ENCODE measurements at places on chromosomes 3 and 15.

- DNase-seq, result no peak
Measured at GRCh38 chr3:184352149-184352785, 9.1 kb downstream of the CLCN2 start.

DNA sequence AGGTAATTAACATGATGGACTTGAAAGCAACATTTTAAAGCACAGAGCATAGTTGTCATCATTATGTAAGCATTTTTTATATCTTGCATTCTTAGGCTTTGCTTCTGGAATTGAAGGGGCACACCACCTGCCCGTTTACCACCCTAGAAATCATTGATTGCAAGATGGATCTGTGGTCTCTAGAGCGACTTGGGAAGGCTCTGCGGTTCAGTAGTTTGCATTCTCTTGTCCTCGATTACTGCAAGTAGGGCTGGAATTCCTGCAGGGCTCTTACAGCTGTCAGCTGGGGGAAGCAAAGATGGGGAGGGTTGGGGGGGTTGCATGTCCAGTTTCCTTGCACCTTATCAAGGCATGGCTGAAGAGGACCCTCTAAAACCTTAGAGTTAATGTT is 56.7 kb upstream of the RNF7 start:
- DNase-seq, result no peak

DNA sequence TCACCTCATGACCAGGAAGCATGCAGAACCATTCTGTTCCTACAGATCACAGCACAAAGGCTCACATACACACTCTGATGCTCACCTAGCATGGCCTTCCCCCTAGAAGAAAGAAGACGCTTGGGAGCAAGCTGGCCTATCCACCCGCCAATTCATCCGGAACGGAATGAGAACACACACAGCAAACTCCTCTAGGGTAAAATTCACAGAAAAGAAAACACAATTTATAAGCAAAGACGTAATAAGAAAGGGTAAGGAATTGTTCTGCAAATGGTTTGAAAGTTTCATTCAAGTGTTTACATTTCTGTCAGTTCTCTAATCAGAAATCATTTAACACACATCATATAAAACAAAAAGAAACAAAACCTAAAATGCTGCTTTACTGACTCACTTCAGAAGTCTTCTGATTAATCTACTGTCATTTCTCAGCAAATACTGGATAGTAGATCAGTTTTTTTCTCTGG is 218.1 kb downstream of the OSBPL10 start:
- DNase-seq, result no peak

DNA sequence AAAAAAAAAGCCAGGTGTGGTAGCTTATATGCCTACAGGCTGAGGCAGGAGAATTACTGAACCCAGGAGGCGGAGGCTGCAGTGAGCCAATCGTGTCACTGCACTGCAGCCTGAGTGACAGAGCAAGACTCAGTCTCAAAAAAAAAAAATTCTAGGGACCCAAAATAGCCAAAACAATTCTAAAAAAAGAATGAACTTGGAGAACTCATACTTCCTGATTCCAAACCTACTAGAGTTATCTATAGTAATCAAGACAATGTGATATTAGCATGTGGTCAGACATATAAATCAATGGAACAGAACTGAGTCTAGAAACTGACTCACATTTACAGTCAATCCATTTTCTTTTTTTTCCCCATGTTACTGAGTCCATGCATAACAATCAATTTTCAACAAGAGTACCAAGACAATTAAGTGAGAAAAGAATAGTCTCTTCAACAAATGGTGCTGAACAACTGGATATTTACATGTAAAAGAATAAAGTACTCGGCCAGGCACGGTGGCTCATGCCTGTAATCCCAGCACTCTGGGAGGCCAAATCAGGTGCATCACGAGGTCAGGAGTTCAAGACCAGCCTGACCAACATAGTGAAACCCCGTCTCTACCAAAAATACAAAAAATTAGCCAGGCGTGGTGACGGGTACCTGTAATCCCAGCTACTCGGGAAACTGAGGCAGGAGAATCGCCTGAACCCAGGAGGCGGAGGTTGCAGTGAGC is 11.9 kb downstream of the PRKAR2A start:
- DNase-seq, result no peak

- DNase-seq, result no peak
Measured at GRCh38 chr15:95448531-95449229, 881.8 kb upstream of the NR2F2 start.

- no peak for DNase-seq
Measured at GRCh38 chr3:124584552-124585391, 145.5 kb upstream of the UMPS start.

DNA sequence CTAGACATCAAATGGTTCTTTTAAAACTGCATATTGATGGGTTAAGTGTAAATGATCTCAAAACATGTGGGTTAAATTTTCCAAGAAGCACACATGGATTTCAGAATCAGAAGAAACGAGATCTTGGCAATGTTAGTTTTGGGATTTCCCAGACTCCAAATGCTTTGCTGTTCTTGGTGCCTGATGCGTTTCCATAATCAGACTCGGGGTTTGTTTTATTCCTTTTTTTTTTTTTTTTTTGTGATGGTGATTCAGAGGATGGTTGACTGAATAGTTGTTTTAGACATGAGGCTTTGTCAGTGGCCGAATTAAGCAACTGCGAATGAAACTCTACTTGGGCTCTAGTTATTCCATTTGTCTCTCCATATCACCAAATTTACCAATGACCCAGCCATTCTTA is 52.2 kb upstream of the FAM98B start:
- no peak for DNase-seq

GRCh38 chr15:41917767-41918430 is 24.0 kb upstream of the SPTBN5 start:
- DNase-seq, result peak; percentile 66

DNA sequence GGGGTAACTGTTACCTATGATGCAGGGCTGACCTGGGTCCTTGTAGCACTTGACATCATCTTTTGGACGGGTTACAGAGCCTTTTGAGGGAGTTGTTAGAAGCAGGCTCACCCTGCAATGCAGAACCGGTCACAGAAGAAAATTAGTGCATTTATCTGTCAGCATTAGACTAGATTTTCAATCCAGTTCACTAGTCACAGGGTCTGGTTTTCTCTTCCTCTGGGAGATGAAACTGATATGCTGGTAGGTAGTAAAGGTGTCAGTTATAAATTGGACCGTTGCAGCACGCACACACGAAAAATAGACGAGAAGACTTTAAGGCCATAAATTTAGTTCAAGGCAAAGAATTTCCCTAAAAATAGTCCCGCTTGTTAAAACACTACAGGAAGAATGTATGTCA is 532.3 kb upstream of the ATP11B start:
- no peak for DNase-seq

DNA sequence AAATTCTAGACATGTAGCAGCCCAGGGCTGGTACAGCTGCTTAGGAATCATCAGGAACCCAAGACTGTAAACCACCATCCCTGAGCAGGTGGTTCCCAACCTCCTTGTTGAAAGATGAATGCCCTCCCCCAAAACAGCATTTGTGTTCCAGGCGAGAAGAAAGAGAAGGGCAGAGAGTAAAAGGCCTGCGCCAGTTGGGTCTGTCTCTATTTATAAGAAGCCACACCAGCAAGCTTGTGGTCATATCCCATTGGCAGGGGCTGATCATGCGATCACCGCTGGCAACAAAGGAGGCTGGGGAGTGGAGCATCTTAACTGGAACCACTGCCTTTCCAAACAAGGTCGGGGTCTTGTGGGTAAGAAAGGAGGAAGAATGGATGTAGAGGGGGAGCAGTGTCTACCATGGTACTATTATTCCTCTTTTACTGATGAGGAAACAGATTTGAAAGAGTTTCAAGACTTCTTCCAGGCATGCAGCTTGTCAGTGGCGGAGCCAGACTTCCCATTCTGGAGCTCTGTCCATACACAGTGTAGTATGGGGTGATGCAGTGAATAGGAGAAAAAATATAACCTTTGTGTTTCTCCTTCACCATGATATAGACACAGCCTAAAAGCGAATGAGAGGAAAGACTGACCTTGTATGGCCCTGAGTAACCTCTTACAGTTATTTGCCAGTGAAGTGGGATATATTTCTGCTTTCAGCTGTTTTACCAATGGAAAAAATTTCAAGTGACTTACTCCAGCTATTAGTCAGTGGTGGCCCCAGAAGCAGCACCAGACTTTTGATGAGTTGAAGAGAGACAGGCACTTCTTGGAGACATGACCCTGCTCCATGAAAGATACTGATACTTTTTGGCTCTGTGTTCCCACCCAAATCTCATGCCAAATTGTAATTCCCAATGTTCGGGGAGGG is 222.6 kb downstream of the ABHD5 start:
- DNase-seq, result no peak

- DNase-seq, result no peak
Measured at GRCh38 chr15:79989682-79990081, 18.7 kb upstream of the BCL2A1 start.

DNA sequence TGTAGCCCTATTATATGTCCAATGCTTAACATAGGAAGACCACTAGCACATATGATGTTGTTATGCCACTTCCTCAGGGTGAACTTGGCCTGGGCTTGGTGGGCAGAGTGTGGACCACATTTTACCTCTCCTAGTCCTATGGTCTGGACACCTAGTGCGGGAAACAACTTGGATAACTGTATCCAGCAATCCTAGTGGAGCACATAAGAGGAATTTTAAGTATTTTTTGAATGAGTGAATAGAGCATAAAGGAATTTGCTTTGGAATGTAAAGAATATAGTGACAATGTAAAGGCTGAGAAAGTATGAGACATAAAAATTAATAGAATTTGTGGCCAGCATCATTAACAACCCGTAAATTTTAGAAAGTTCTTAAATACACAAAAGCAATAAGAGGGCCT is 528.9 kb downstream of the IGSF11 start:
- no peak for DNase-seq

- no peak for DNase-seq
Measured at GRCh38 chr3:72768936-72769335, 79.3 kb downstream of the SHQ1 start.

GRCh38 chr3:142445816-142446254 is 2.0 kb downstream of the XRN1 start:
- no peak for DNase-seq

DNA sequence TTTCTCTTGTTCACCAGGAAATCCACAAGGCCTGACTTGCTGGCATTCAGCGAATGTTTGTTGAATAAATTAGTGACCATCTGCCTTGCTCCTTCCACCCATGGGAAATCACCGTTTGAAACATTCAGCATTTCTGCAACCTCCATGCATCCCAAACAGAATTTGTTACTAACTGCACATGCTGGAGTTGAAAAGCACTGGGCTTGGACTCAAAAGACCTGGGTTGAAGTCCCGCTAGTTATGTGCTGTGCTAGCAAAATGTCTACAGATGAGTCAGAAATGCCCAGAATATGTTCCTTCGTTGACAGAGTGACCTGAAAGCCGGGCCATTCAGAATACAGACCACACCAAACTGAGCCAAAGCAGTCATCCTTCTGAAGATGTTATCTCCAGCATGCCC is 144.6 kb downstream of the ALDH1A2 start:
- DNase-seq, result no peak

- no peak for DNase-seq
Measured at GRCh38 chr15:55407498-55408011, 604 bp downstream of the CCPG1 start.

DNA sequence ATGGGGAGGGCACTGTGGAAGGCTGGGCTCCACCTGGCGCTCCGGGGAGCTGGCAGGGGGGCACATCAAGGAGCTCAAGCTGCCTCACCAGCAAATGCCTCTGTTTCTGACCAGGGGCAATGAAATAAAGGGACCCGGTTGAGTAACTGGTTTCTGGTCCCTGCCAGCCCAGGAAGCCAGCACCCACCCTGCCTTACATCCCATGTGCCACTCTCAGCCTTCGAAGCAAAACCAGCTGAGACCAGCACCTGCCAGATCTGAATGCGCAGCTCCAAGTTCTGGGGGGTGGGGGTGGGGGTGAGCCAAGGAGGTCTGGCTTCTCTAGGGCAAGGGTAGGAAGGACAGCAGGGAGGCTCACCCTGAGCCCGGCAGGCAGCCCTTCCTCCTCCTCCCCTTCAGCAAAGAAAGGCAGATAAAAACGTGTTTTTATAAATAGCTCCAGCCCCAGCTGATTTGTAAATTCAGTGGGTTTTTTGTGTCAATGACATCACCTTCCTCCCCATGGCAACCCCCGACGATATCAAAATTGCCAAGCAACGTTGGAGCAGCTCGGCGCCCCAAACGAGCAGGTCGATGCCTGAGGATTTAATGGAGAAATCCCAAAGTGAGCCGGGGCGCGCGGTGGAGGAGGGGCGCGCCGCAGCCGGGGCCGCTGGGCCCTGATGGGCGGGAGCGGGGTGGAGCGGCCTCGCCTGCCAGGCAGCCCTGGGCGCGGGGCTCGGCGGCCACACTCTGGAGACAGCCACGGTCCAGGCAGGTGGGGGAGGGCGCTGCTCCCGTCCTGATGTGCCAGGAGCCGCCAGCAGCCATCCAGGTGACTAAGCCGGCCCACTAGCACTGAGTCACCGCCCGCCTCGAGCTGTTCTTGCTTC is at the start of gene PAK6:
Gene PAK6, plus strand, starts transcription at position 532 of the 872 bp plus-strand sequence. CDS start 25,723 bp downstream, outside the sequence.
- DNase-seq, result peak; percentile 79

- DNase-seq, result no peak
Measured at GRCh38 chr15:73030122-73030679, 22.1 kb upstream of the NEO1 start.

DNA sequence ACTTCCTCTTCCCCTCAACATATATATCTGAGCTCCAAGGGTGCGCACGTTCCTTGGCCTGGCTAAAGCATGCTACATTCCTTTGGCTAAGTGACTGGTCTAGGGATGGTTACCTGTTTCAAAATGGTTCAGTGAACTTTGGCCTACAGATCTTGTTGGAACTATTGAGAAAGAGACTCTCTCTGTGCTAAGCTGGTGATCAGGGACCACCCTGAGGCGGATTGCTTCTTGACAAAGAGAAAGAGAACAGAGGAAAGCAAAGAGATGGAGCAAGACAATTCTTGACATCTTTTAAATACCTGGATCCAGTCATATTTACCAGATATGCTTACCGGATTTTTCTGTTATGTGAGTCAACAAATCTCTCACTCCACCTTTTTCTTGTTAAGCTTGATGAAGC is 123.1 kb downstream of the CHST2 start:
- no peak for DNase-seq

- DNase-seq, result no peak
Measured at GRCh38 chr3:97822359-97822775, 556 bp downstream of the CRYBG3 start.

DNA sequence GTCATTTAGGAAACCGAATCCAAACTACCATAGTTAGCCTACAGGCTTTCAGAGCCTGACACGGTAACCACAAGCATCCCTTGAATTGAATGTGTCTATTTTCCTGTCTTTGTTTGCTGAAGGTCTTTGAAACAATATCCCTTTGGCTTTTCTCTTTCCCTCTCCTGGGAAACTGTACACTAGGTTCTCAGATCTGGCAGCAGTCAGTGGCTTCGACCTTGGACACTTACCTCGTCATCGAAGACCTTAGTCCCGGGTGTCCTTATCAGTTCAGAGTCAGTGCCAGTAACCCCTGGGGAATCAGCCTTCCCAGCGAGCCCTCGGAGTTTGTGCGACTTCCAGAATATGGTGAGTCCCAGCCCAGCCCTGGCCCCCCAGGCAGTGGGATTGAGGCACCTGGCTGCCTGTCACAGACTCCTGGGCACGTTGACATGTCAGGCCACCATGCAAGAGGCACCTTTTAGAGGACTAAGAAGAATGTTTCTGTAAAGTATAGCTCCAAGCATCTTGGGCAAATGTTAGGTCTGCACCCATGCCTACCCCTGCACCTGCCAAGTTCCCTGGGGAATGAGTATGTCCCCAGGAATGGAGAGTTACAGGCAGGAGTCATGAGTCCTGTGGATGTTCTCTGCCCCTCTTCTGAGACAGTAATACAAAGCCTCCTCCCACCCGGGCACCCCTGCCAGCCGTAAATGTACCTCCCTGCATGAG is 30.4 kb upstream of the UMPS start:
- DNase-seq, result no peak

Data from keratinocyte (primary cell).